Cardiac muscle cell (in vitro differentiated cells and primary cell): ENCODE measurements at places on chromosomes 12 and 14. TPM values are rescaled to one million over a fixed set of nuclear protein-coding genes. Genes with fewer than 3 reads are reported as not detected.

Gene OR6S1
- total RNA-seq, result not detected in 2 replicates

Gene CCDC177
- total RNA-seq, result 0.07 TPM in 1 of 2 replicates, not detected in the other

Gene INHBC
- total RNA-seq, result 0.21 TPM in 1 of 2 replicates, not detected in the other

Gene OASL
- total RNA-seq, result not detected in 2 replicates

- peak; percentile 42 for DNase-seq
These were observed 14.9 kb upstream of the SCAF11 start for GRCh38 chr12:46005151-46005797.

GRCh38 chr12:116336542-116337065 lies 59.1 kb upstream of the MED13L start:
- DNase-seq, result peak; percentile 55

DNA sequence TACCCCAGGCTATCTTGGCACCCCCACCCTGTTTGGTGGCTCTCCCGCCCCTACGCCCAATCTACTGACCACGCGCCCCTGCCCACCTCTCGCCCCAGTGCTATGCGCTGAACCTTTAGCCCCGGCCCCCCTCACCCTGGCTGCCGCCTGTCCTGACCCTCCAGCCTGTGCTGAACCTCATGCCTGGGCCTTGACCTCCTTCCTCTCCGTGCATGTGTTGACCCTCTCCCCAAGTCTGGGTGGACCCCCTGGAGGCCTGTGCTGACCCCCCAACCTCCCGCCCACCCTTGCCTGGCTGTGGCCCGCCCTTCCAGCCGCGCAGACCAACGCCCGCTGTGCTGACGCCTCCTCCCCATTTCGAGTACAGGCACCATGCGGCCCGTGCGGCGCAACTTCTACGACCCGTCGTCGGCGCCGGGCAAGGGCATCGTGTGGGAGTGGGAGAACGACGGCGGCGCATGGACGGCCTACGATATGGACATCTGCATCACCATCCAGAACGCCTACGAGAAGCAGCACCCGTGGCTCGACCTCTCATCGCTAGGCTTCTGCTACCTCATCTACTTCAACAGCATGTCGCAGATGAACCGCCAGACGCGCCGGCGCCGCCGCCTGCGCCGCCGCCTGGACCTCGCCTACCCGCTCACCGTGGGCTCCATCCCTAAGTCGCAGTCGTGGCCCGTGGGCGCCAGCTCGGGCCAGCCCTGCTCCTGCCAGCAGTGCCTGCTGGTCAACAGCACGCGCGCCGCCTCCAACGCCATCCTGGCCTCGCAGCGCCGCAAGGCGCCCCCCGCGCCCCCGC lies 20.7 kb downstream of the DTX1 start:
- no peak for DNase-seq

DNA sequence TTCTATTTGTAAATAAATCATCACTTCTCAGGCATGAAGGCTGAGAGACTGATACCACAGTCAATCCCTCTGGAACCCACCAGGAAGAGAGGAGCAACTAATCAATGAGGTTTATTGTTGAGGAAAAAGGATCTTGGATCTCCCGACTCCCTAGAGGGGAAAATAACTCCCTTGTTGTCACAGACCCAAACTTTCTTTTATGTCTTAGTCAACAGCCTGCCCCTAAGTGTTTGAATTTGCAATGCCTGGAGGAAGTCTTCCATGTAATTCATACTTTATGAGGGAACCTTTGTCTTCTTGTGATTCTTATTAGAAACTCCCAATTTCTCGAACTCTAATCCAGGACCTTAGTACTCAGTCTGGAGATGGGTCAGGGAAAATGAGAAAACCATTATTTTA lies 805.8 kb downstream of the DIO2 start:
- no peak for DNase-seq

GRCh38 chr12:46914336-46914735 lies 88.5 kb upstream of the SLC38A4 start:
- no peak for DNase-seq

DNA sequence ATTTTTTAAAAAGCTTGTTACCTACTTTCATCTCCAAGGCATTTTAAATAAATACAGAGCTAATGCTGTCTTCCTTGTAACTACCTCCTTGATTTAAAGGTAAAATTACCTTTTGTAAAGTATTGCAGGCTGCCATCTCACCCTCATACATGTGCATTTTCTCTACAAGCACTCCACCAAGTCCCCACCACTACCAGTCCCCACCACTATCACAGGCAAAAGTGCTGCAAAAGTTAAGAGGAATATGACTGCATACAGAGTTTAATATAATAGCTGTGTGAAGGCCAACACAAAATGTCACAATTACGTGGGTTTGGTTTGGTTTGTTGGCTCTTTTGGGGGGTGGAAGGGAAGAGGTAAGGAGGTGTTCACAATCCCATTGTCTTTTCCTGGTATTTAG lies 9.6 kb downstream of the SIX1 start:
- DNase-seq, result no peak

GRCh38 chr14:72577521-72577920 lies 316.4 kb downstream of the DPF3 start:
- no peak for DNase-seq

DNA sequence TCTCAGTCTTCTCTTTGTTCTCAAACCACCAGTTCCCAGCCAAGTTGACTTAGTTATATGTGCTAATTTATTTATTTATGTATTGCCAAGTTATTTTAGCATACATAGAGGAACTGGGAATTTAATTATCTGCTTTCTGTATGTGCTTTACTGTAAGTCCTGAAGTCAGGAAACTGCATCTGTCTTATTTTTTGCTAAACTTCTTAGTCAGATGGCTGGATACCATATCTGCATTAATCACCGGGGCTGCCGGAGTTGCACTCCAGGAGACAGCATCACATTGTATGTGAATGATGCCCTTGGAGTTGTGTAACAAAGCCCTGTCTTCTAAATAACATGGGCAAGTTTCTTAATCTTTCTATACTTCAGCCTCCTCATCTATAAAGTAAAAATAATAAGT lies 96.2 kb downstream of the MON2 start:
- DNase-seq, result peak; percentile 71

GRCh38 chr12:14058717-14059116 lies 77.3 kb upstream of the GRIN2B start:
- no peak for DNase-seq

- peak; percentile 84 for DNase-seq
These were observed 524.4 kb downstream of the MED13L start for GRCh38 chr12:115752913-115753726.

DNA sequence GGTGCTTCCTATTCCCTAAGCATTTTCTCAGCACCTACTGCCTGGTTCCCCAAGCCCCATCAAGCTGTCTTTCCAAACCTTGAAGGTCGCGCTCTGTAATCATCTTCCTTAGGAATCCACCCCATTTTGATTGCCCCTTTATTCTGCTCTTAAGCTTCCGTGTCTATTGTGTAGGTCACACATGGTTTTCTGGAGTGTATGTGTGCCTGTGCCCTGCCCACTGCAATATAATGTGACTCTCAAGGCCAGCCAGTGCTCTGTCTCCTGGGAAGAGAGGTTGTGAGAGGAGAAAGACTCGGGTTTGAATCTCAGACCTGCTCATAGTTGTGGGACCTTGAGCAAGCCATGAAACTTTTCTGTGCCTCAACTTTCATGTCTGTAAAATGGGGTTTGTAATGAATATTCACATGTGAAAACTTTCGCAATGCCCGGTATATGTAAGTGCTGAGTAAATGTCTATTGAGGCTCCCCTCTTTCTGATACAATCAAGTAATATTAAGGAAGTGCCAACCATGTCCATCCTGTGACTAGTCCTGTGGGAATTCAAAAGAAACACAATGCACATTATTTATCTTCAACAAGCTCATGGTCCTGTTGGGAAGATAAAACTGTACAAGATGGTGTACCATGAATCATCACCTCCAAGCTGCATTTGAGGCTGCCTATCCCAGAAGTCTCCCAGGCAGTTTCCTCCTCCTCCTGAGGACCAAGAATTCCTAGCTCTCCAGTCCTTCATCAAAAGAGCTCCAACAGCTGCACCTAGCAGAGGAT lies 774 bp upstream of the KRT75 start:
- DNase-seq, result no peak

DNA sequence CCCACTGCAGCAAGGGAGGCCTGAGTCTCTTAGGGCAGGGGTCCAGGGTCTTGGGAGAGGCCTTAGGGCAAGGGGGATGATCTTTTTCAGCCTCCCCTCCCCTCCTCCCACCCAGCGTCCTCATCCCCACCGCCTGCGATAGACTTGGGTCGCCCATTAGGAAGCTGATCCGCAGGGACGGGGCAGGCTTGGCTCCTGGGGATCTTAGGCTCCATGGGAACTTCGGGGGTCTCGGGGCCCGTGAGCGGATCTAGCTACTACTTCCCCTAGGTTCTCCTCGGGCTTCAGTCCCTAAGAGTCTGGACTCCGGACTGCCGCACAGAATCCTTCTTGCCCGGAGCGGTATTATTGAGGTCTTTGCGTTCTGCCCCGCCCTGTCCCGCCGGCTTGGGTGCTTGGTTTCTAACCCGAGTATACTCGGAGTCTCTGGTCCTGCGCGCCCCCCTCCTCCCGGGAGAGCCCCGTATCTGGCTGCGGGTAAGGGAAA lies 2.2 kb upstream of the PTHLH start:
- DNase-seq, result no peak

GRCh38 chr12:89276860-89277259 lies 75.4 kb downstream of the DUSP6 start:
- no peak for DNase-seq

DNA sequence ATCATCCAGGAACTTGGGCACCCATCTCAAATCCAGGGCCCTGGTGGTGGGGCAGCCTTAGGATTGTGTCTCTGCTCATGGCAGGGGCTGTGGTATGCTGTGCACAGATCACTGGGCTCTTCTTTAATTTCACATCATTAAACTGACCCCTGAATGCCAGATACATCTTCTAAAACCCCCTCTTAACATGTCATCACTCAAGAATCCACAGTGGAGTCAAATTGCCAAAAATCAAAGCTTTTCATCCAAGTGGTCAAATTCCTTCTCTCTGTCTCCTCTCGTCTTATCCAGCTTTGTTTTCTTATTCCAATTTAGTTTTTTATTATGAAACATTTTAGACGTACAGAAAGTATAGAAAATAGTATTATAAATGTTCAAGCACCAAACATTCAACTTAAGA lies 97.5 kb downstream of the ADCK1 start:
- no peak for DNase-seq

- DNase-seq, result no peak
These were observed 115.2 kb upstream of the MAP1LC3B2 start for GRCh38 chr12:116443821-116444589.

DNA sequence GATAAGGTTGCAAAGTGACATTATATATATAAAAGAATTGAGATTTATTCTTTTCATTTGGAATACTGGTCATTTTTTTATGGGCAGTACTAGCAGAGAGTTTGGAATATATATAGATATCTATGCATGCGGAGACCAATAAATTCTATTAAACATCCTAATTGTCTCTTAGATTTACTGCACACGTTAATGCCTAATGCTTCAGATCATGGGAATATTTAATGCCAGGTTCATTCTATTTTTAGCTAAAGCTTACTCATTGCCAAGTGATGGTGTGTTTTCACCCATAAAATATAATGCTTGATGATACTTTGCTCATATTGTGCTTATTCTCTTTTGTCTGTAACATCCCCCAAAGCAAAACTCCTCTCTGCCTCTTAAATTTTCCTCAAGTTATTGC lies 264.4 kb downstream of the TMEM117 start:
- no peak for DNase-seq
